ENCODE measurements at places on chromosomes 1 and 21.

- no peak for DNase-seq
These were observed 238.4 kb downstream of the NPHP4 start for GRCh38 chr1:5753549-5754421.

GRCh38 chr21:42570841-42571387, 57.3 kb downstream of the SLC37A1 start:
- DNase-seq: no peak

DNA sequence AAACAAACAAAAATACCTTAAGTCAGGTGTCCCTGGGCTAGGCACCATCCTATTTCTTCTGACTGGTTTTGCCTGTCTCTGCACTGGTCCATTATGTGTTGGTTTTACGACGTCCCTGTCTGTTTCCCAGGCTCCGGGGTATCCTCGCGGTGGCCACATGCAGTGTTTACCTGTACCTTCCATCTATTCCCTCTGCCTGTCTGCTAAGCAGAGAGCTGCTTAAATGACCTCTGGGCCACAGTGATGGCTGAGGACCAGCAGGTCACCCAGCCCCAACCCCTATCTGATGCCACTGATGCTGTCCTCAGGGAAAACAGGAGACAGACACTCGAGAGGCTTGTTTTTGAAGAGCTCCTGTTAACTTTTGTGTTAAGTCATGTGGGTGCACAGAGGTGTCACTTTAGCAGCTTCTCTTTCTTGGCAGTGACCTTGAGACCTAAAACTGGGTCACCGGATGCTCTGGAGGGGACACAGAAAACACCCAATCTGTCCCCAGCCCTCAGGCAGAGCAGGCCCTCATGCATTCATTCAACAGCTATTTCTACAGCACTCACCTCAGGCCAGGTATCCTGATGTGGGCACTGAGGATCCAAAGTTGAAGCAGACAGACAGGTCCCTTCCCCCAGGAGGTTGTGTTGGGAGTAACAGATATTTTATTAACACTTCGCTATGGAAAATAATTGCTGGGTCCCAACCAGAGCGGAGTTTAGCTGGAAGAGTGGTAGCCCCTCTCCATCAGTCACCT, 4.4 kb upstream of the EFHD2 start:
- no peak for DNase-seq

DNA sequence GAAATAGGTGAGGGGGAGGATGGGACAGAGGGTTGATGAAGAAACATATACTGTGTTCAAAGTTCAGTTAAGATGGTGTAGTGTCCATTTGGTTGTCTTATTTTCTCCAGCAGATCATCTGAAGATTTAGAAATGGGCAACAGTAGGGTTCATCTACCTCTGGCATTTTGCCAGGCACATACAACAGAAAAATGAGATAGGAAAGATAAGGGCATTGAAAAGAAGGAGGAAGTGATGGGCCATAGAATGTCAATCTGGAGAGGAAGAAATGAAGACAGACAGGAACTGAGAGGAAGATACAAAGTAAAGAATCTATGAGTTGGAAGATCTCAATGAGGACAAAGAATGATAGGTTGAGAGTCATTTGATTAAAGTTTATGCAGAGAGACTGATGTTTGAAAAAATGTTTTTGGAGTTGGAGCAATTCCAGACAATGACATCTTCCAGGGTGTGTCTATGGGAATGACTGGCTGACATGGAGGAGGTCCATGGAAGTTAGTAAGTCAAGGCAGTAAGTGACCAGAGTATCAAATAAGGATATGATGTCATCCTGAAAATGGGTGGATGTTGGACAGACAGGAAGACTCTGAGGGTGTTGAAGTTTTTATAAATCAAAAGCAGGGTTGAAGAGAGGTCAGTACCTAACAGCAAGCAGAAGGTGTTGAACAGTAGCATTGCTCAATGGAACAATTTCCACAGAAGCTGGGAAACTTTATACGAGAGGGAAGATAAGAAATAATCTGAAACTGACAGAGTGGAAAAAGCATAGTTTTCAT, 18.7 kb upstream of the CD55 start:
- DNase-seq: peak; percentile 9

GRCh38 chr1:16018308-16018707, 465 bp upstream of the HSPB7 start:
- peak; percentile 9 for DNase-seq

DNA sequence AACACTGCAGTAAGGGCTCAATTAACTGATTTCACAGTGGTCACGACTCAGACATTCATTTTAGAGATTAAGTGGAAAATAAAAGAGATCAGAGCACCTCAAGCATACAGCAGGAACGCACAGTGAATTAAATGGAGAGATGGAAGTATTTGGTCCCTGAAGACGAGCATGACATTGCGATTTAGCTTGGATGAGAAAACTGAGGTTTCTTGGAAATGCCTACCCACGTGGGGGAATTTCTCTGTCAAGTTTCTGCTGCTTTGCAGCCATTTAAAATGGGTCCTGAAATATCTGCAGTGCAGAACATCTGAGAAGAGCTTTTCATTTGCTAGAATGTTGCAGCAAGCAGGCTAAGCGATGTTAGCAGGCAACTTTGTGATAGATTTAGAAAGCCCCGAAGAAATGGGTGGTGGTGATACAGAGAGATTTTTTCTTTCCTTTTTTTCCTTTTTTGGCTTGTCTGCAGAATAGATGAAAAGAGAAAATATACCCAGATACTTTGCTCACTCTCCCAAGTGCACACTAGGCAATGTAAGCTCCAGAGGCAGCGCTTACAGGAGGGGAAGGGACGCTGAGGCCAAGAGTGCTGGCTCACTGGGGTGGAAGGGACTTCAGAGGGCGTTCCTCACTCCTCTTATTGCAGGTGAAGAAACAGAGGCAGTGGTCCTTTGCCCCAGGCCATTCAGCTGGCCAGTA, 258.0 kb downstream of the KCNJ6 start:
- DNase-seq: no peak

DNA sequence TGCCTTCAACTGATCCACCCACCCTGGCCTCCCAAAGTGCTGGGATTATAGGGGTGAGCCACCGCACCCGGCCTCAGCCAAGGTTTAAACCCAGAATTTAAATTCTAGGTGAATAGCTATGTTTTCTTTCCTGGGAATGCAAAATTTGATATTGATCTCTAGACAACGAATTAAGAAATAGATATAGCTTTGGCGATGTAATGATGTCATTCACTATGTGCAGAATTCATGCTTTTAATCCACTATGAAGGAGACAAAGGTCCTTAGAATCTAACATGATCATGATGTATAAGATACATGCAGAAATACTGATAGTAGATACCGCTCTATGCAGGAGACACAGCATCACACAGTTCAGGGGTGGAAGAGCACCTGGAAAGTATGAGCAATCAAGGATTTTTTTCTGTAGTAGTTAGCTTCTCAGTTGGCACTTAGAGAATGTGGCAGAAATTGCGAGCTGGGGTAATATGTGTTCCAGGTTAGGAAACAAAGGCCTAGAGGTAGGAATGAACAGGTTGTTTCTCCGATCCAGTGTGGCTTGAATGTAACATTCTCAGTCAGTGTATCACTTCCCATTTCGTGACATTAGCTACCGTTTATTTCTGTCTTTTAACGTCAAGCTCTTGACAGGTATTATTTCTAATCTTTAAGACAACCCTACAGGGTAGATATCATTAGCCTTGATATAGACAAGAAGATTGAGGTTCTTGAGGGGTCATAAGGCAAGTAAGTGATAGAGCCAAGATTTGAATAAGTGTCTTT, 3.0 kb upstream of the CEP350 start:
- no peak for DNase-seq

DNA sequence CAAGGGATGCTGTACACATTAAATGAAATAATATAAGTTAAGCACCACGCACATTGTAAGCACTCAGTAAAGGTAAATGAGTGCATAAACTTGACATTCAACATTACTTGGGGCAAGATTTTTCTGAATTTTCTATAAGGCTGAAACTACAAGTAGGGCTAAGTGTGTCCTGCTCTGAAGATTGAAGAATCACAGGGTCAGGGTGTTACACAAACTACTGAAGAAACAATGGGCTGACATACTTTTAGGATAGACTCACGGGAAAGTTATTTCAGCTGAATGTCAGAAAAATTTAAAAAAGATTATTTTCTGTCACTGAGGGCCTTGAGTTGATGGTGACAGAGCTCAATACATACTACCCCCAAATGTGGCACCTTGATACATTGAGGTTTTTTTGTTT, 644.2 kb upstream of the PLXNA2 start:
- DNase-seq: no peak

- no peak for DNase-seq
These were observed 8.9 kb downstream of the PTGS2 start for GRCh38 chr1:186671136-186671825.

- DNase-seq: no peak
These were observed 261.7 kb downstream of the MATN1 start for GRCh38 chr1:30461640-30462039.

GRCh38 chr1:55444667-55445066, 229.5 kb upstream of the USP24 start:
- no peak for DNase-seq

GRCh38 chr1:160801836-160802580, 6.0 kb downstream of the LY9 start:
- no peak for DNase-seq

DNA sequence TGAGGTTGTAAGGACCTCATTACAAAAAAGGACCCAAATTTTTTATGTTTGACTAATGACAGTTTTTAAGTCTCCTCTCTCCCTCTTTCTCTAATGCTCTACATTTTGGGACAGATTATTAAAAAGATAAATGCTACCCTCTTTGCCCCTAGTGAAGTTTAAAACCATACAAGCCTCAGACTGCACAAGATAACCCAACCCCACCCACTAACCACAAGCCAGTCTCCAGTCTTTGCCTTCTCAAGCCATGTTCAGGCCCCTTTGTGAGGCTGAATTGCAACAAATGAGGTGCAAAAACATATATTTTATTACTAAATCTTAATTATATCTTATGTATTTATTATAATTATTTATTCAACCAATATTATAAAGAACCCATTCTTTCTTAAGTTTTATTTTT, 597.2 kb upstream of the BRINP3 start:
- DNase-seq: no peak

GRCh38 chr1:221264848-221265247, 385.6 kb downstream of the HLX start:
- peak; percentile 14 for DNase-seq

- DNase-seq: no peak
These were observed 266.3 kb upstream of the KAZN start for GRCh38 chr1:14332158-14332557.

DNA sequence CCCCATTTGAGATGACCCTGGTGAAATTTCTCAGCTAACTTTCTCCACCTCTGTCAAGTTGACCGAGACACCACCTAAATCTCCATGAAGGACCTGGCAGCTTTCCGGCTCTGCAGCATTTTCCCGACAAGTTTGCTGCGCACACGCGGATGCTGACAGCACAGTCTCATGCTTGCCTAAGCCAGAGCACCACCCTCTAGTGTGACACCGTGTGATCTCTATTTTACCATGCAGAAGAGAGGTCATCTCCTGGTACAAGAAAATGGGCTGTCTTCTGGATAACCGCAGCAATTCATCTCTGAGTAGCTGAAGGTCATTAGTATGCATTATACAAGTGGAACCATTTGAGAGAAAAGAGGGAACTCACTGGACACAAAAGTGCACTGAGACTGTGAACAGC, 38.9 kb upstream of the H6PD start:
- DNase-seq: no peak

GRCh38 chr1:55289614-55290013, 74.5 kb upstream of the USP24 start:
- no peak for DNase-seq

DNA sequence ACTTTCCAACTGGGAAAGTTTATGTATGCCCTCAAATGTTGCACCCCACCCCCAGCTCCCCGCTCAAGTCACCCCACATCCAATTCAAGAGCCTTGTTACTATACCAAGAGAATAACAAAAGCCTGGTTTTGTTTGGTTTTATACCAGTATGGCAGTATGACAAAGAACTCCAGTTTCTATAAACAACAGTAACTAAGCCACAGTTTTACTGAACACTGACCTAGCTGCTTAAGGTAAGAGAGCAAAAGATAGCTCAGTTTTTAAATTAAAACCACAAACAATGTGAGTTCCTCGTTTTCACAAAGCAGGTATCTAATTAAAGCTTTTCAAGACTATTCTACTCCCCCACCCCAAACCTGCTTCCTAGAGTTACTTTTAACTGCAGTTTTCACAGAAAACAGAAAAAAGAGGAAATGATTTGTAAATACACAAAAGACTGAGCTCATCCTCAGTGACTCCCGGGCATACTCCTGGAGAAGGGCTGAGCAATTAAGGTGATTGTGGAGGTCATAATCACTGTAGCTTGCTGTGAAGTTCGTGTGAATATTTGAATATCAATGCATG, 59.3 kb upstream of the LHX8 start:
- DNase-seq: no peak

- peak; percentile 31 for DNase-seq
These were observed 462.6 kb upstream of the RUNX1 start for GRCh38 chr21:35511696-35512162.

GRCh38 chr1:187114792-187115191, 286.0 kb downstream of the PLA2G4A start:
- no peak for DNase-seq

DNA sequence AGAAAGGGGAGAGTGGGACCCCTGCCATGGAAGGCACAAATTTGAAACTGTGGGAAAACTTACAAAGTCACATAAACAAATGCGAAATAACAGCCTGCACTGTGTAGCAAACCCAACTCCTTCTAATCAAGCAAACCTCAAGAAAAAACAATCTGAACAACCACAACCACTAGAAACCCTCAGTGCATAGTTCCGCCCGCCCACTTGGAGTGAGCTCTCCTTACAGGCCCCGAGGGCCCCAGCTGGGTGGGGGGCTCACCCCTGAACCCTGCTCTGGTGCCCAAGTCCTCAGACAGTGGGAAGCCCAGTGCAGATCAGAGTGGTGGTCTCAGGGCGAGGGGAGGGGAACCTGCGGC, 931 bp upstream of the MXRA8 start:
- peak; percentile 86 for DNase-seq

- no peak for DNase-seq
These were observed 344.3 kb downstream of the DUSP10 start for GRCh38 chr1:221397606-221398005.

GRCh38 chr1:87872189-87872588, 543.5 kb downstream of the LMO4 start:
- no peak for DNase-seq

DNA sequence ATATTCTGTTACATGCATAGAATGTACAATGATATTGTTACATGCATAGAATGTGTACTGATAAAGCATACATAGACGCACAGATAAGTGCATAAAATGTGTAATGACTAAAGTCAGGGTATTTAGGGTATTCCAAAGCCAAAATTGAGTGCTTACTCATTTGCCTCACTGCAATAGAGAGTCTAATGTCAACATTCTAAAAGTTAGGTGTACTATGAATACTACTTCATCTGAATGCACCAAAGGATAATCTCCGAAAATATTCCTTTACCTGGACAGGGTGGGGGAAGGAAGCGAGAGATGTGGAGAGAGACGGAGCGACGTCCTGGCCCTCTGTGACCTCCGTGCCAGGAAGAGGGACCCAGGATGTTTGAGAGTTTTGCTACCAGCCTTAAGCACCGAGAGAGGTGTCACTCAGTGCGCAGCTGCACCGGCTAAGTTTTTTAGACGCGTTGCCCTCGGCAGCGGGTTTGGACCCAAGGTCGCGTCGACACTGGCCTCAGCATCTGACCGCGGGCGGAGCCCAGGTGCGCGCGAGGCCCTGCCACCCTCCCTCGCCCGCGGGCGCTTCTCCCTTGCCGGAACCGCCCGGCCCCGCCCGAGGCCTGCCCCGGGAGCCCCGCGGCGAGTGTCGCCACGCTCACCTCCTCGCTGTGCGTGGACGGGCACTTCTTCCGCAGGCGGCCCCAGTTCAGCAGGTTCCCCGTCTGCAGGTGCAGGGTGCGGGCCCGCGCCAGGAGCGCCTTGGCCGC, 660 bp downstream of the GCLM start:
- peak; percentile 4 for DNase-seq

- DNase-seq: peak; percentile 35
These were observed 74.9 kb upstream of the ANGPTL1 start for GRCh38 chr1:178945763-178946266.
